ENCODE measurements at places on chromosomes 13 and 19. TPM values are rescaled to one million over a fixed set of nuclear protein-coding genes. Genes with fewer than 3 reads are reported as not detected.

The CDC34 gene
- 13.2 TPM for polyA plus RNA-seq

The CEACAM16 gene
- not detected for polyA plus RNA-seq

GRCh38 chr19:55392820-55393761 lies 7.4 kb downstream of the RPL28 start:
- no peak for DNase-seq

GRCh38 chr13:23563085-23563845 lies 6.9 kb upstream of the TNFRSF19 start:
- no peak for DNase-seq

GRCh38 chr19:31533114-31533513 lies 183.9 kb upstream of the TSHZ3 start:
- no peak for DNase-seq

GRCh38 chr13:113584870-113585671 lies 518 bp downstream of the TFDP1 start:
- DNase-seq: no peak

The ZNF441 gene
- polyA plus RNA-seq: 7.0 TPM

All from ovary (tissue), 10 donors.